OCI-M1 (cell line): ENCODE measurements at places on chromosomes 6 and 20.

DNA sequence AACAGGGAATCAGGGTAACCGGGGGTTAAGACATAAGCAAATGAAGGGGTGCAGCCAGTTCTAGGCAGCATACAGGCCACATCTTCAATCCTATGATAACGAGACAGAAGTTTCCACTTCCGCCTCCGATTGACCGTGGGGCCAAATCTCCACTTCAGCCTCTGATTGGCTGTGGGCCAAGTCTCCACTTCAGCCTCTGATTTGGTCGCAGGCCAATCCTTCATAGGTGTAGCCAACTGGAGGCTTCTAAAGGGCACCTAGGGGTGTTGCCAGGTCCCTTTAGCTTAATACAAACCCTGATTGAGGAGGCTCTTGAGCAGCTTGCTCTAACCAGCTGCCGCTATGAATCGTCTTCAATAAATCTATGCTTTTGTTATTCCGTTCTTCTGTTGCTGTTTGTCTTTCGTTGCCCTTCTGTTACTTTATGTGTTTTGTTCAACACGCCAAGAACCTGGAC, 2.1 kb upstream of the ERGIC3 start:
- peak; percentile 91 for DNase-seq

GRCh38 chr6:82022614-82023129, 224.9 kb downstream of the IBTK start:
- DNase-seq = no peak

DNA sequence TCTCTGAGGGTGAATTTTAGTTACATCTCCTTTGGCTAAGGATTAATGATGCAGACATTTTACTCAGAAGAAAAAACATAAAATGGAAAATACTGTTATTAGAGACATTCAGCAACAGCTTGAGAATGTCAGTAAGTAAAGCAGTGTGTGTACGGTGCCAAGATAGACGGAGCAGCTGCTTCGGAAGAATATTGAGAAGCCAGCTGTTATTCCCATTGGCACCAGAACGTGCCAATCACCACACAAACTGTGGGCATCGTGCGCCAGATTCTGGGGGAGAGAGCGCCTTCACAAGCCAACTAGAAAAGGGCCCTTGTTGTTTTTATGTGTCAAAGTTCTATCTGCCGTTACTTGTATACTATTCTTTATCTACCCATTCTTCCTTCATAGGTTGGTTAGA, 163.4 kb downstream of the MTFR2 start:
- no peak for DNase-seq

GRCh38 chr6:36793913-36794712, 45.1 kb downstream of the CPNE5 start:
- DNase-seq = no peak

GRCh38 chr6:161414180-161414579, 140.3 kb upstream of the AGPAT4 start:
- DNase-seq = no peak

DNA sequence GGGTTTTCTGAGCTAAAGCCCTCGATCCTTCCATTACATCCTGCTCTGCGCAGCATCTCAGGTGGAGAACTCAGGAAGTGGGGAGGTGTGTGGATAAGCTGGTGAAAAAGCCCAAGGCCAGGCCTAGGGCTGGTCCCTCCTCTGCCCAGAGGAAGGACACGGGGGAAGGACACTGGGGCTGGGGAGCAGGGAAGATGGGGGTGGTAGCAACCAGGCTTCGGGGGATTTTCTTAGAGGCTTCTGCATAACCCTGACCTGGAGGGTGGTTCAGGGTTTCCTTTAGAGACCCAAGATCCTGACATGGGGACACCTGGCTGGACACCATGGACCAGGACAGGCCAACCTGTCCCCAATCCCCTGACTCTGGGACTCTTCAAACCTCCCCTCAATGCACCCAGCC, 37.9 kb downstream of the SUN5 start:
- DNase-seq = no peak

DNA sequence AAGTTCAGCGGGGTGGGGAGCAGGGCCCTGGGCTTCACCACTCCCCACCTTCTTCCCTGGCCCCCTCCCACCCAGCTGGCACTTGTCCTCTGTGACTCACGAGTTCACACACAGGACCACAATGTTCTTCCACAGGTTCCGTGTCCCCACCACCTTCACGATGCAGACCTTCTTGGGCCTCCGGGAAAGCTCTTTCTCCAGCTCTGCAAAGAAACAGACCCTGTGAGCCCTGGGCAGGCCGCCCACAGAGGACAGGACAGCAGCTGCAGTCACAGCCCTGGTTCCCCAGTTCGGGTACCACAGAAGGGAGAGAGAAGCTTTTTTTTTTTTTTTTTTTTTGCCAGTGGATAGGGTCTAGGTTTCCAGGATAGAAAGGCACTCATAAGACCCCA, 30.9 kb downstream of the PSMG4 start:
- no peak for DNase-seq

GRCh38 chr20:17595856-17596255, 26.0 kb downstream of the DSTN start:
- DNase-seq = no peak

GRCh38 chr6:47242483-47243386, 67.0 kb downstream of the TNFRSF21 start:
- peak; percentile 99 for DNase-seq

GRCh38 chr6:82741325-82741995, 324.2 kb downstream of the UBE3D start:
- DNase-seq = no peak

DNA sequence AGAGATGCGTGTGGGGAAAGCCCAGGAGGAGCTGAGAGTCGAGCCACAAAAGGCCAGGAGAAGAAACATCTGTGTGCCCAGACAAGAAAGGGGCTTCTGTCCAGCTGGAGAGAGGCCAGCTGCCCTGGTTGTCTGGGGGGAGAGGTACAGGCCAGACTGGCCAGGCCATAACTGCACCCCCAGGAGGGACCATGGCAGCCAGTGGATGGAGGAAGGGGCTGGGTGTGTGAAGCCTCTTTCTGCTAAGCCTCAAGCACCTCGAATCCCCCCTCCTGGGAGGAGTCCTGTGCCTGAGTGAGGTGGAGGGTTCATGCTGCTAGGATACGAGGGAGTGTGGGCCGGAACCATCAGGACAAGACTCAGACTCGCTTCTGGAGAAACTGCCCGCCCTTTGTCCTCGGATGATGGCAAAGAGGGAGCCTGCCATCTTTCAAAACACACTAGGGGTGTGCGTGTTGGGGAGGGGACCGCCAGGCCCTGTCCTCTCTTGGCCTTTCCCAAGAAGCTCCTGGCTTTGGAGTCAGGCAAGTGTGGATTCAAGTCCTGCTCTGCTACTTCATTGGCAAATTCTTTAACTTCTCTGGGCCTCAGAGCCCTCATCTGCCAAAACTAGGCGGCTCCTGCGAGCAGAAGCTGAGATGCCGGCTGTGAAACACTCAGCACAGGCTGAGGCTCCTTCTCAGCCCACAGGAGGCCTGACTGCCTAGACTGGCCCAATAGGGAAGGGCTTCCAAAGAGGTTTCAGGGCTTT, 90.3 kb downstream of the ASXL1 start:
- no peak for DNase-seq

DNA sequence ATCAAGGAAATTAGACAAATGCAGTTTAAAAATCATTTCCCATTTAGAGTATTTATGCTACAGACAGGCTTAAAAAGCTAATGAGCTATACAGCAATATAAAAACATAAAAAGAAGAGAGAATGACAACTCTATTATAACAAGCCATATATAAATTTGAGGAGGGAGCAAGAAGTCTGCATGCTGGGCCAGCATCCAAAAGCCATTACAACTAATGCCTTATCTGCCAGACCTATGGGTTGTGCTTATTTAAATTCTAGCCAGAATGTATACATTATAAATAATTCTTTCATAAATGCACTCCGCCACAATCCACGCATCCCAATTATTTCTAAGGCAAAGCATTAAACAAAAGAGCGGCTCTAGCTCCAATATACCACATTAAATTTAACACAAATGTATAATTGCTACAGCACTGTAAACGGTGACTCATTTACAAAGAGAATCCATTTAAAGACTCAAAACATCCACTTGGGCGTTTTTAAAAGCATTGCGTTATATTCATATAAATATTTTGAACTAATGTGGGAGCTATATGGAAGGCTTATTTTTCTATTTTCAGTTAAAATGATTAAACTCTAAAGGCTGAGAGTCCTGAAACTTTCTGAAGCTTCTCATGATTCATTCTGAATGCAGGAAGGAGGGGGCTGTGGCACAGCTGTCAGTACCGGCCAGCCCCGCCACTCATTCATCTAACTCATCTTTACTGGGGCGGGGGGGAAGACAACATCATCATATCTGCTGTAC, 37.7 kb upstream of the RAB22A start:
- no peak for DNase-seq

DNA sequence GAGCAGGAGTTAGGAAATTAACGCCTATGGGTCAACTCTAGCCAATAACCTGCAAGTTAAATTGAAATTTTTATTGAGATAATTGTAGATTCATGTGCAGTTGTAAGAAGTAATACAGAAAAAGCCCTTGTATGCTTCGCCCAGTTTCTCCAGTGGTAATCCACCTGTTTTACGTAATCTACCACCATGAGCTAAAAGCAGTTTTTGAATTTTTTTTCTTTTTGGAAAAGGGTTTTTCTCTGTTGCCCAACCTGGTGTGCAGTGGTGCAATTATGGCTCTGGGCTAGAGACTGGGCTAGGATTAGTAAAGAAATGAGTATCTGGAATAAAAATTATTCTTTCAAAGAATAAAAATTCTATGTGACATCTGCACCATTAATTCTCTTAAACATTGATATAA, 116.2 kb downstream of the ZFP64 start:
- no peak for DNase-seq

GRCh38 chr6:87115402-87116135, 20.7 kb upstream of the CGA start:
- no peak for DNase-seq

GRCh38 chr6:36114798-36115408, 15.4 kb upstream of the MAPK13 start:
- DNase-seq = peak; percentile 72
